ENCODE measurements at places on chromosomes 1 and 21.

GRCh38 chr1:233252441-233252840, 43.1 kb downstream of the PCNX2 start:
- no peak for DNase-seq

DNA sequence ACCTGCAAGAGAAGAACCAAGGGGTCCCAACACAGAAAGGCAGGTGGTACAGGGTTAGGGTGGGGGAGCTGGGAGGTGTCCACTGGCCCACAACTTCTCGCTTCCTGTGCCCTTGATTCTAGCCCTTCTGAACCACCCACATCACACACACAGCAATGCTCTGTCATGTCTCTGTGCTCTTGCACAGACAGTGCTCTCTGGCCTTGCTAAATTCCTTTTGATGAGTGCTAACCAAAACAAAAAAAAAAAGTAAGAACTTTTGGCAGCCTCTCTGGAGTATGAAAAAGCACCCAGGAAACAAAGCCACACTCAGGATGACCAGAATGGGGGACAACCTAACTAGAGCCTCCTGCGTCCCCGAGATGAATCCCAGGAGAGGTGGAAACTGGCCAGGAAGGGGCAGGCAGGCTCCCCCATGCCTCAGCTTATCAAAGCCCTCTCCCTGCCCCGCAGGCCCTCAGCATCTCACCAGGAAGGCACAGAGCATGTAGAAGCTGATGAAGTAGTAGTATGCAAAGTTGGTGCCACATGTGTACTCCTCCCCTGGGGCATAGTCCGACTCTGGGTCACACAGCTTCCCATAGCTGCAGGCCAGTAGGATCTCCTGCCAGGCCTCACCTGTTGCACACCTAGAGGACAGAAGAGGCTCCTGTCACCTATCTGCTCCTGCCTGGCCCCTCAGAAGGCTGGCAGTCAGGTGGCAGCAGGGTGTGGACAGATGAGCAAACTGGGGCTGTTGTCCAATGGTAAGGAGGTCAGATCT, 27.2 kb upstream of the KIF21B start:
- no peak for DNase-seq

DNA sequence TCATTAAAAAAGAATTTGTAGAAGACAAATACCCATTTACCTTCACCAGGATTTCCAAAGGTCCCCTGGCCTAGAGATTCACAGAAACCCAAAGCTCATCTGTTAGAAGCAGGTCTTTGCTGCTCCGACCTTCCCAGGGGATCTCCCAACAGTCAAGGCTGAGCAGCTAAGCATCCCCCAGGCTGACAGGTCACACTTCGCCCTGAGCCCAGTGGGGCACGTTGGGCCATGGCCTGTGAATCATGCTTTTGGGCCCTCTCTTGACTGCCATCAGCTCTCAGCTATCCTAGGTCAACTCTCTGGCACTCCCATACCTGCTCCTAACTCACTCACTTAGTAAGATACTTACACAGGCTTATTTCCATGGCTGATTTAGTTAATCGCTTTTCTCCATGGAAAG, 157.7 kb downstream of the DSCAM start:
- DNase-seq = no peak

DNA sequence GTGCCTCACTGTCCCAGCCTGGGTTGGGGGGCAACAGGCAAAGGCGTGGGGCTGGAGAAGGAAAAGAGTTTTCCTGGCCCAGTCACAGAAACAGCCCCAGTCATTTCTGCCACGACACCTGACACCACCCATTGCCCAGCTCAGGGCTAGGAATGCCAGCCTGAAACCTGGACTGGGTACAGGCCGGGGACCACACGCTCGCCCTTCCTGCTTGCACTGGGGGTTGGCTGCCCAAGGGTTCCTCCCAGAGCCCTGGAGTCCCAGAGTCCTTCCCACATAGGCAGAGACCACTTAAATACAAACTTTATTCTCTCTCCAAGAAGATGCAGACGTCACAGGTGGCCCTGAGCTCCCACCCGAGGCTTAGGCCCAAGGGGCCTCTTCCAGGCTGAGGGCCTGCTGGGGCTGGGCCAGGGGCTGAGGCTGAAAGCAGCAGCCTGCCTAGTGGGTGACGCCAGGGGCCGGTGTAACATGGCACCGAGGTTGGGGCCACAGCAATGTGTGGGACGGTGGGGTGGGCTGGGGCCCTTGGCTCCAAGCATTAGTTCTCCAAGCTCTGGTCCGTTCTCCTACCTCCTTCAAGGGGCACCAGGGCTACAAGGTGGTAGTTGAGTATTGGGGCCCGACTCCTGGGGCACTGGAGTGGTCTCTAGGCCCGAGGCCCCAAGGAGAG, 1.6 kb downstream of the TMEM52 start:
- DNase-seq = no peak

DNA sequence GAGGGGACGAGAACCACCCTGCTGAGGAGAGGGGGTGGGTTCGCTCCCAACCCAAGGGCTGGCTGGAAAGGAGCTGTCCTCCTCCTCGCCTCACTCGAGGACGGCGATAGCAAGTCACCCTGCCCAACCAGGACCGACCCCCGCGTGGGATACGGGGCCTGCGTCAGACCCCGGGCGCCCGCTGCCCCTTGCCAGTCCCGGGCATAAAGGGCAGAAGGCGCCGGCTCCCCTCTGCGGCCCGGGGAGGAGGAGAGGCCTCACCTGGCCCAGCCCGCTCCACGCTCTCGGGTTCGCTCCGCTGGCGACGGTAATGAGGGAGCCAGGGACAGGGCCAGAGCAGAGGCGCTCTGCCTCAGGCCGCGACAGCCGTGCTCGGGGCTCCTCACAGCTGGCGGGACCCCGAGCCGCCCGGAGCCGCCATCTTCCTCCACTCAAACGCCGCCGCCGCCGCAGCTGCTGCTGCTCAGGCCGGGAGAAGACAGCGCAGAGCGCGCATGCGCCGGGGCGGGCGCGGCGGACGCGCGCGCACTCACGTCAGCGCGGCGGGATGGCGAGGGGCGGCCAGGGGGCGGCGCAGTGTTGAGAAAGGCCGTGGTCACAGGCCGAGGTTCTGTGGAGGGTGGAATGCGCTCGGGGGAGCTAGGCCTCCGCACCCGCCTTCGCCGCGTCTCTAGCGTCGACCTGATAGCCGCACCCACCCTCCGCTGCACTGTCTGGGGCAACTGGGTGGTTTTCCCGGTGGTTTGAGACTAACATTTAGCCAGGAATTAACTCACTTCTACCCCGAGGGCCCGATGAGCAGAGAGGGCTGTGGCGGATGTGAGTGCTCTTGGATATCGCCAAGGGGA, at the start of gene FBXO42:
Gene FBXO42, minus strand, starts transcription at position 487 of the 848 bp plus-strand sequence. CDS start 37,062 bp downstream, outside the sequence.
- DNase-seq = peak; percentile 84

DNA sequence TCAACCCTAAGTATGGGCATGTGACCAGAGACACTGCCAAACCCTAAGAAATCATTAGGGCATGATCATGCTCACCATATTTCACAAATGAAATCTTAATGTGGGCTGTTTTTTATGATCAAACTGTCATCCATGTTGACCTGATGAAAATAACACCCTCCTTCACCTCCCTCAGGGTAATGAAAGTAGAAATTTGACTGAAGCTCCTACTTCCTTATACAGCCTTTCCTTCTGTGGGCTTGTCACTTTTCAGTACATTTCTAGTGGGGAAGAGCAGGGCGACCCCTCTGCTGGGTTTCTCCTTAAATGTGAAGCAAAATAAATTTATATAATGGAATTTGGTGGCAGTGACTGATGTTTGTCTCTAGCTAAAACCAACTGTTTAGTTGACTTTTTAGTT, 25.9 kb downstream of the IVNS1ABP start:
- no peak for DNase-seq

DNA sequence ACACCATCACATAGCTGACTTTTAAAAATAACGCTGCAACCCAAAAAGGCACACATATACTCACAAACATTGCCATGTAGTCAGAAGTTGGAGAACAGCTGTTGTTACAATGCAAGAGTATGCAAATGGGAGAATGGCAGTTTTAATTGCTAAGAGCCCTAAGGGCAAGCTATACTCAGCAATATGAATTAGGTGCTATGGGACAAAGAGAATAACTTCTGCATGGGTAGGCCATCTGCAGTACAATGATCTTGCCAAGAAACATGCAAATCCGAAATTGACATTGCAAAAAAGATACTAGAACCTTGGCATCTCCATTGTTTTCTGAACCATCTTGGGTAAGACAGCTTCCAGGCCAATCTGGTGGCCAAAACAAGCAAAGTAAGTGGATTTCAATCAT, 697.8 kb downstream of the LRRIQ3 start:
- no peak for DNase-seq

DNA sequence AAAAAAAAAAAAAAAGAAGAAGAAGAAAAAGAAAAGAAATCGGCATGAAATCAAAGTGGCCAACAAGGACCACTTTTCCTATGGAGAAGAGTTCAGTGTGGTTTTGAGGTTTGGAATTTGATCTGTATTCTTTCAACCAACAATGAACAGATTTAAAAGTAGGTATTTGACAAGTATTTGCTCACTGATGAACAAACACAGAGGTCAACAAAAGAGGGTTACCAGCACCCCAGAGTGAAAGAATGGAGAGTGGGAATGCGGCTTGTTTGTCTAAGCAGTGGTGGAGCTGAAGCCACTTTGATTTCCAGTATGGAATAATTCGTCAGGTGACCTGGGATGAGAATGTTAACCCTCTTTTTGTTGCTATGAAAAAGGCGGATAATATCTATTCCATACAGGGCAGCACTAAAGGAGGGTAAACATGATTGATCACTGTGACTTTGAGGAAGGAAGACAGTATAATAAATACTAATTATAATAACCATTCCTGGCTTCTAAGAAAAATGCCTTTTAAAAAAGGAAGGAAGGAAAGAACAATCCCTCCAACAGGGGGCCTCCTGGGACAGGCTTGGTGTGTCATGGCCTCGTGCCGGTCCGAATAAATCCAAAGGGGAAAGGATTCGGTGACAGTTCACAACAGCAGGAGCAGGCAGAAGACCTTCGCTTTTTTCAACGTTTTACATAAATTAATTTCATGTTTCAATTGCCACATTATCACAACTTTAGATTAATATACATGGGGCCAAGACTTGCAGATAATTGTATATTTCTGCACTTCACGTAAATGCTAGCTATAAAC, 37.2 kb upstream of the SIM2 start:
- DNase-seq = no peak

DNA sequence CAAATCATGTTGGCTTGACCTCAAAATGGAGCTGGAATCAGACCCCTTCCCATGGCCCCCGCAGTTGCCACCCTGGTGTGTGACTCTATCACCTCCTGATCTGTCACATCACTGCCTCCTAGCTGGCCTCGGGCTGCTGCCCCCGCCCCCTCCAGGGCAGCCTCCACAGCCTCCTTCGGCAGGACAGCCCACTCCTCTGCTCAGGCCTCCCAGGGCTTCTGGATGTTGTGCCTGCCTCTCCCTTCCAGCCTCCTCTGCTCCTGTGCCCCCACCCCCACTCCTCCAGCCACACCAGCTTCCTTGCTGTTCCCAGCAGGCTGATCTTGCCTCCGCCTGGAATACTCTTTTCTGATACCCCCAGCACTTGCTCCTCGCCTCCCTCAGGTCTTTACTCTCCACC, 134.4 kb upstream of the EDN2 start:
- DNase-seq = no peak

DNA sequence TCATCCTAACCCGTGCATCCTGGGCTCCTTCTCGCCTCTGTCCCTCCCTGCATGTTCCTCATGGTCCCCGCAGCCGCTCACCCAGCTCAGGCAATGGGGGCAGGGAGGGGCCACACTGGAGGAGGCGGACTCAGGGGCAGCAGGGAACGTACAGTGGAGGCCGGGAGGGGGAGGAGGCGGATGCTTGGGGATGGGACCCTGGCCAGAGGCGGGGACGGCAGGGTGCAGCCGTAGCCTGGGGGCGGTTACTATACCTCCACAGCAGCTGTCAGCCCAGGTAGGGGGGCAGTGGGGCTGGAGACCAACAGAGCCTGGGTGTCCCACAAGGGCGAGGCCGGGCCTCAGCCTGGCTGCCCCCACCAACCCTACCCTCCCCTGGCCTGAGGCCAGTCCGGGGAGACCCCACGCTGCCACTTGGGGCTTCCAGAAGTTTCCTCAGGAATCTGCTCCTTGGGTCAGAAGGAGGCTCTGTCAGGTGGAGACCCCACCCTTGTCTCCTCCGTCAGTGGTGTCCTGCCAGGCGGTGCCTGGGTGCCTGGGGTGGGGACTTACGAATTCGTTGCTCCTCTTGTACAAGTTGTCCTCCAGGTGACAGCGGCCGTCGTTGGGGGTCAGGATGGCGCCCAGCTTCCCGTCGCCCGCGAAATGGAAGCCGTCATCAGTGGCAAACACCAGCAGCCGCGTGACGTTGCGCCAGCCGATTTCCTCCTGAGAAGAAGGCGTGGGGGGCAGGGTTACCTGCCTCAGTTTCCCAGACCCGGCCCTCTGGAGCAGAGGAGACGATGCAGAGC, 20.7 kb downstream of the ITGB2 start:
- DNase-seq = no peak

DNA sequence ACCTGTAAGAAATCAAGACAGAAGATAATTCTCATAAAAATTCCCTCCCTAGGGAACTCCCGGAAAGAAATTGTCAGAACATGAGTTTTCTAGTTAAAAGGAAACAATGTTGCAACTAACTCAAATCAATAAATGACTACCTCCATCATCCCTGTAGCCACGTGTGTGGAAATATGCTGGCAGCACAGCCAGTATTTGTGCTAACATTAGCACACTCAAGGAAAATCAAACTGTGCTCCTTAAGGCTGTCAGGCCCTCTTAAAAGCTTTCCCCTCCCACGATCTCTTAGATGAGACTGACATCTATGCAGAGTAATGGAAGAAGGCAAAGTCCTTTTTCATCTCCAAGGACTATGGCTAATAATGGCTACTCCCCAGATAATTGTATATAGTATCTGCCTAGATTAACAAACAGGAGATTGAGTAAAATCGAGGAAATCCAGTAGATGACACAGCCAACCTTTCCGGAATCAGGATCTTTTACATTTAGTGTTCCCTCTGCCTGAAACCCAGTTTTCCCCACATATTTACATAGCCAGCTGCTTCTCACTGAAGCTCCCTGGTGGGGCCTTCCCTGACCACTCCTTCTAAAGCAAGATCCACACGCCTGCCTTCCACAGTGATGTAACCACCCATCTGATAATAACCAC, 50.9 kb upstream of the NR5A2 start:
- DNase-seq = no peak

DNA sequence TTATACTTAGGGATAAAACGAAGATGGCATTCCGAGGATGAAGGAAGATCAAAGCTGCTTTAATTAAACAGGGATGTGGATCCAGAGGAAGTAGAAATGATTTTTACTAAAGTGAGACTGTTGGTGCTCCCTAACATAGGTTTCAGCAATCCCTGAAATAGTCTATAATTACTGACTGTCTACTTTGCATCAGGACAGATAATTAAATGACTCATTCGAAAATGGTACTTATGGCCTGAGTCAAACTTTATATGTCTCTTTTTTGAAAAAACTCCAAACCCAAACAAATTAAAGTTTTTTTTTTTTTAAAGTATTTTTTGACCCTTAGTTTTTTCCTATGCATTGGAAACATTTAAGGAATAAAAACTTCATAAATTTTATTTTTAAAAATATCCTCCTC, 90.3 kb downstream of the LYST start:
- no peak for DNase-seq

DNA sequence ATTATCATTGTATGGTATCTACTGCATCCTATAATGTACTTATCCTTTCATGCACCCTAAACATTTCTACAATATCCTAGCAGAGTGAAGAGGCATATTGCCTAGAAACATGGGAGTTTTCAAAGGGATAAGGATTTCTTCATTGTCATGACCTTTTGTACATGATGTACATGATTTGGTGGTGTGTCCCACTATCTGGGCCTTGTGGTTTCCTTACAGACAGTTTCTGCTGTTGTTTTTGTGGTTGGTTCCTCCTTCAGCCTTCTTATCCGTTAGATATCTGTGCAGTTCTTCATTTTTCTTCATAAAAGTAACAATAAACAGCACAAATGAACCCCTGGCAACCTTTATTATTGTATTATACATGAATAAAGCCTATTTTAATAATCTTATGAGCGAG, 70.4 kb upstream of the BACH1 start:
- DNase-seq = no peak
